ENCODE measurements at places on chromosomes 2 and 18.

GRCh38 chr2:17847236-17847635 lies 31.0 kb downstream of the MSGN1 start:
- no peak for DNase-seq

DNA sequence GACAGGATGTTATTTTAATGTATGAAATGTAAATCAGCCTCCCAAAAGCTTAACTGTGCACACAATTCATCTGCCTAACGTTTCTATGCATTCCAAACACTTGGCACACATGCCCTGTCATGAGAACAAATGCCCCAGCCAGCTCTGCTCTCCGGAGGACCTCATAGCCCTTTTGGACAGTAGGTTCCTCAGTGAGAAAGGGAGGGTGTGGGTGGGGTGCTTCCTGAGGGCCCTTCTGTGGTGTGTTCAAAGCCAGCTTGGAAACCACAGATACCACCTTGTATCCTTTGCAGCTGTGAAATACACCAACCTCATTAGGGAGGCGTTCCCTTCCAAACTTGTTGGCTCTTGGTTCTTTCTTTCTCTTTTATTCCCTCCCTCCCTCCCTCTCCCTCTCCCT lies 102.2 kb upstream of the ASB18 start:
- no peak for DNase-seq

DNA sequence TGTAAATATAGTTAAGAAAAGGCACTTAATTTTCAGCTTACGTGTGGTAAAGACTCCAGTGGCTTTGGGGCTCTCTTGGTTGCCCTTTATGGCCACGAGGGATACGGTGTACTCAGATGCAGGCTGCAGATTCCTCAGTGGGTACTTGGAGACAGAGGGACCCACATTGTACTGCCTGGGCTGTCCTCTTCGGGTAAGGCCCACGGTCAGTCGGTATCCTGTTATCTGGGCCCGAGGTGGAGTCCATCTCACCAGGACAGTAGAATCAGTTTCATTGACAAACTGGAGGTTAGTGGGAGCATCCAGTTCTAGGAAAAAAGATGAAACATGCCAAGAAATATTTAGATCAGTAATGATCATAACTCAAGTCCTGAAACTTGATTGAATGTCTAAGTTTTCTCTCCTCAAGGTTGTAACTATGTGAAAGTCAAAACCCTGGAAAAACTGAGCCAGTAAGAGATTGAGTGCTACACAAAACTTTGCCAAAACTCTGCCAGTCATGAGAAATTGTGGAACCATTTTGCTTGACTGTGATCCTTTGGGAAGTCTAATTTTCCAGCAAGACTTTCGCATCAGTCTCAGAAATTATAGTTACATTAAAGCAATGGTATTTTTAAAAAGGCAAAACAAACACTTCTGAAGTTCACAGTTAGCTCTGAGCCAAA lies 31.4 kb downstream of the FN1 start:
- no peak for DNase-seq

DNA sequence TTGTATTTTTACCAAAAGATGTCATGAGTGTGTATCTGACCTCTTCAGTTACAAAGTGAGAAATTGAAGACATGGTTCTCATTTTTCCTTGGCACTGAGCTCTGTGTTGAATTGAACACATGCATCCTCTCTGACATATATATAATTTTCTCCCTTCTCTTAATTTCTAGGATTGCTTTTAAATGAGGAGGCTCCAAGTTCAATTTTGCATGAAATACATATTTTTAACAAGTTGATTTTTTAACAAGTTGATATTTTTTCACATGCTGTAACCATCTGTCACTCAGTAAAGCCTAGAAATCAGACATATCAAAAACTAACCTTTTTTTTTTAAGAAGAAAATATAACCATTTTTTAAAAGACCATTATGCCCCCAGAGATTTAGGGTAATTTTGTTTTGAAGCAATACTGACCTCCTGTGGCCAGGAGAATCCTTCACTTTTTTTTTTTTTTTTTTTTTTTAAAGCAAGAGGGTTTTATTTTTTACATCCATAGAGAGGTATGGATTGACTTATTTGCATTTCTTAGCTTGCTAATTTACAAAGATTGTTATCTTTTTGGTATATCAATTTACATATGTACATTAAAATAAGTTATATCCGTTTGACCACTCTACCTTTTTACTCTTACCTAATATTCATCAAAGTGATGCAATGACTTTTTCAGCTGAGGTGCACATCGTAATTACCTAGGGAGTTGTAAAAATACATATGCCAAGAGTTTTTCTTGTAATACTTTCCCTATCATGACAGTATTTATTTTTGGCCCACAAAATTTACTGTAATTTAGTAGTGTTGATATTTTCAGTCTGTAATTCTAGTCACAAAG lies 161.8 kb downstream of the SOCS6 start:
- peak; percentile 15 for DNase-seq

DNA sequence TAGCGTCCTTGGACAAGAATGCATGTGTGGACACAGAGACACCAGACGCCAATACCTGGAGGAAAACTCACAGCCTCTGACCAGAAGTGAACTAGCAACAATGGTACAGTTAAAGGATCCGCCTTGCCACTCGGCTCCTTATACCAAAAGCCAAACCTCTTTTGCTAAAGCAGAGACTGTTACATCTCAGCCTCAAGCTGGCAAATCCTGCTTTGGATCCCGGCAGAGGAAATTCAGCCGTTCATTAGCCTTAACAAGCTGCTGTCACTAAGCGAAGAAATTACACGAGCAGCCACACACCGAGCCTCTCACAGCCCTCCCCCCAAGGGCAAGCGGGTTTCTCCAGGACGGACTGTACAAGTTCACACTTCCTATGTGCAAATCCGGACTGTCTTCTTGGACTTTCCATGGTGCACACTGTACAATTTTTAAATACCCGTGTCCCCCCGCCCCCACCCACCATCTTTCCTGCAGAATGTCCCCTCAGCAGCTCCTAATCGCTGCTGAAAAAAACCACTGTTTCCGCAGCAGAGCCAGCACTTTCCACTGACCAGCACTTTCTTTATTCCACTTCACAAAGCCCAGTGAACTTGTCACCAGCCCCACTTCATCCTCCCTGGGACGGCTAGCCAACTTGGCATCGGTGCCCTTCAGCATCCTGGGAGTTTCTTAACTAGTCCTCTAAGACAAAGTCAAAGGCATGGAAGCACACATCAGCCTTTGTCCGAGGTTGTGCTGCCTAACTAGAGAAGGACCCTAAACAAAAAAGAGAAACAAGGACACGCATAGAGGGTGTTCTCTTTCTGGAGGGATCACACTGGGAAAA lies 1.5 kb downstream of the KLF7 start:
- DNase-seq, result peak; percentile 61

- no peak for DNase-seq
Observed at GRCh38 chr18:54003195-54003594, 221.3 kb downstream of the MBD2 start.

DNA sequence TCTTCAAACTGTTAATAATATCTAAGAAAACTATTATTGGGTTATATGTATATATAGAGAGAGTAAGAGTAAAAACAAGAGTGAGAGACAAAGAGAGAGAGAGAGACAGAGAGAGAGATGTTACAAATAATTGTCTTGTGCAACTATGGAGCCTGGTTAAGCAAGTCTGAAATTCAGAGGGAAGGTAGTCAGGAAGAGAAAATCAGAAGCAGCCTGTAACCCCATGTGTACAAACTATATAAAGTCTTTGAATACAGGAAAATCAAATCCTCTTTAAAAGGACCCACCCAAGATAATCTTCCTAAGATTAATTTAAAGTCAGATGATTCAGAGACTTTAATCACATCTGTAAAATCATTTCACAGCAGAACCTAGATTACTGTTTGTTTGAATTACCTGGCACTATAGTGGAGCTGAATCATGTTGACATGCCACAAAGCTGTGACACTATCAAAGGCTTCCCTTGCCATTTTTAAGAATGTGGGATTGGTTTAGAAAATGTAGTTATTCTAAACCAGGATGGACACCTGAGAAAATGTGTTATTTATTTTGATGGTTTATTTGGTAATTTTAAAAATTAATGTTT lies 301.7 kb upstream of the FSIP2 start:
- DNase-seq, result no peak

- DNase-seq, result no peak
Observed at GRCh38 chr18:58162127-58162526, 118.1 kb downstream of the NEDD4L start.

DNA sequence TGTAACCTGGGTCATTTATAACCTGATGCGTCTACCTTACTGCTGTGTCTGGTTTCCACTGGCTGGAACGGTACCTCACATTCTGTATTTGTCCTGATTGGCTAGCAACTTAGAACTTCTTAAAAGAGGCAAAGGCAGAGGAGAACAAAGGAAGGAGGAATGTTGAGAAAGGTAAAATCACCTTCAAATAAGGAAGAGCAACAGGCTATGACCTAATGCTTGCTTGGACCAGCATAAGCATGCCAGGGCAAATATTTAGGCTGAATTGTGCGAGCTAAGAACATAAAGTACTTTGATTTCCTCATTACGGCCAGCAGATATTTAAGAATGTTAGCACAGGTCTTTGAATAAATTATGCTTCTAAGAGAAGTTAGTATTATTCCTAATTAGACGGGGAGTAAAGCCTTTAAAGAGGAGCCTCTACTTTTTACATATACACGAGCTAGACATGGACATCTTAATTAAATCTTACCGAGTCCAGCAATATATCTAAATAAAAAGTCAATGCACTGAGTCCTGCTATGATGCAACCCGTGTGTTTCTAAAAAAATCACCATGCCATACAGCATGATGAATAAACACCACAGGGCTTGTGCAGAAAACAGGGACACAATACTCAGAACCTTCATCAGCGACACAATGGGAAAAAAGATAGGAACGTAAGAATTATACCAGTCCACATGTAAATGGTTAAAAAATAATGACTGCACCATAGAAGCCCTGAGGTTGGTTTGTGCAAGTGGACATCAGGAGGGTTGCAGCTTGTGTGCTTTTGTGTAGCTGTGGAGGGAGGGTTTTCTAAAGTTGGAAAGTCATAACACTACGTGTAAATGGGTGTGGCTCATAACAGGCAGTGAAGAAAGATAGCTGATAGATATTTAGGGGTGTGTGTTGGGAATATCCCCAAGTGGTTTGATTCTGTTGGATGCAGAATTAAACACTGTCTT lies 14.2 kb downstream of the SEPTIN2 start:
- DNase-seq, result no peak

DNA sequence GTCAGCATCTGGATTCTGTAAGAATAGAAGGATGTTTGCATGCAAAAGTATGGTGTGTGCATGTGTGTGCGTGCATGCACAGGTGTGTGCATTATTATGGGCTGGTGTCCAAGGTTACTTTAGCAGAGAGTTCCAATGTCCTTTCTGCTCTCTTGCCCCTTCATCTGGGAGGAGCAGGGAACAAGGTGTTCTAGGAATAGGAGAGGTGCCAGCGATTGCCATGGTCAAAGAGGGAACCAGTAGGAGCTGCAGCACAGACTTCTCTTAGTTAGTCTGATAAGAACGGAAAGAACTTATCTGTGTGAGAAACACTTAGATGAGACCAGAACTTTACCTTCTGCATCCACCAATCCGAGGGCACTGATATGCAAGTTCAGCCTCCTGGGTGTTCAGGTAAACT lies 8.3 kb downstream of the GPR45 start:
- no peak for DNase-seq

- no peak for DNase-seq
Observed at GRCh38 chr2:222840060-222840802, 20.6 kb upstream of the ACSL3 start.

- no peak for DNase-seq
Observed at GRCh38 chr2:19556648-19557047, 198.2 kb upstream of the OSR1 start.

DNA sequence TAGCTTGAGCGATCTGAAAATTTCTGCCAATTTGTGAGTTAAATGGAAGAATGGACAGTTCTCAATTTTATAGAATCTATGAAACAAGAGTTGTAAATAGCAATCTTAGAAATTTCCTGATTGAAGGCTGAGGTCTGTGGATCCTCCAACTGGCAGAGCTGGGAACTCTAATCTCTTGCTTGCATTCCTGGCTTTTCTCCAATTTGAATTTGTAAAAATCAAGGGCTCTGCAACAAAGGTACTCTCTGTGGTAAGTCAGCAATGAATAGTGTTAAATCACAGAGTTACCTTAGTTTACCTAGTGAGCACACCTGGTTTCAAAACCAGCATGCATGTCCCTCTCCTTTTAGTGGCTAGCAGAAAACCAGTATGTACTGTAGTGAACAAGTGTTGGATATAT lies 1070.5 kb downstream of the TDRD15 start:
- no peak for DNase-seq

DNA sequence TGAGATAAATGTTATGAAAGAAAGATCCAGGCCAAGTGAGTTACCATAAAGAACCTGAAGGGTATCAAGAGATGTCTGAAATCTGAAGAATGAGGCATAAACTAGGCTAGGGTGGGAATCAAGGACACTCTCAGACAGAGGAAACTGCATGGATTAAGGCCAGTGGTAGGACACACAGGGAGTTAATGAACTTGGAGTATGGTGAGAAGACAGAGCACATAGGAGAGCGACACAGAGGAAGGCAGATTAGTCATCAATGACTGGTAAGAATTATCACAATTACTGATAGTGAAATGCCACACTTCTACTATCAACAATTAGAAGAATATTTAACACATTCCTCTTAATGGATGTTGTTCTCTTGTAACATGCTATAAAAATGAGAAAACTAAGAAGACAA lies 76.9 kb downstream of the TTC21B start:
- peak; percentile 28 for DNase-seq

DNA sequence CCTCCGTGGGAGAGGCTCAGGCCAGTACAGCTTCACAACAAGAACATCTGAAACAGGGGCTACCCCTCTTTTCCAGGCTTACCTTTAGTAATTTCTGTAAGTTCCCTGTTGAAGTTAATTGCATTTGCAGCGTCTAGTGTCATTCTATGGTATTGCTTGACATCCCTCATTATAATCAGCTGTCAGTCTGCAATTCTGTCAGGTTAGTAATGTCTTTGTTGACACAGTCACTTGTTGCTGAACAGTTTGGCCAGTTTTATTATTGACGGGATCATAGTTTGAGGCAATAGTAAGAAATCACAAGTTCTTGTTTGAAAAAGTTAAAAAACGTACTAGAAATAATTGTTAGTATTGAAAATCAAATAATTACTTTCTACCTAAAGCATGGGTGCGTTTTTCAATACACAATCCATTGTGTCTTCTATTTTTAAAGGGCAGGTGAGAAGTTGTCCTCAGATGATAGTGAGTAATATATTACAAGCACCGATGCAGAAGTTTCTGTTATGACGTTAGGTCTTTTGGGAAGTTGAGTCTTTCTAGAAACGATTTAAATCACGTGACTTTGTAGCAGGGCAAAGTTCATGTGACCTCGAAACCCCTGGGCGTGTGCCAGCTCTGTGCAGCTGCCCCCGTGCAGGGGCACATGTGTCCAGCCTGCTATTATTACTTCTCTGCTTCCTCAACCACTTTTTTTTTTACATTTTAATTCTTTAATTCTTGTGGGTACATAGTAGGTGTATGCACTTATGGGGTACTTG lies 49.5 kb upstream of the MBP start:
- no peak for DNase-seq

DNA sequence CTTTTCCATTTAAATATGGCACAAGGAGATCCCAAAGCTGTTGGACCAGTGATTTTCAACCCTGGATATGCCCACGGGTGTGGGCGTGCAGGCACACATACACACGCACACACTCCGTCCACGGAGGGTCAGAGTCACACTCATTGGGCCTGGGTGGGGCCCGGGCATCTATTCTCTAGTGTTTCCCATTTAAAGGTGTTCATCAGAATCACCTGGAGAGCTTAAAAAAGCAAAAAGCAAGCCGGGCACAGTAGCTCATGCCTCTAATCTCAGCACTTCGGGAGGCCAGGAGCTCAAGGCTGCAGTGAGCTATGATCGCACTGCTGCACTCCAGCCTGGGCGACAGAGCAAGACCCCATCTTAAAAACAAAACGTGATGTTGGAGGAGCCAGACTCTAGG lies 329.0 kb downstream of the GBX2 start:
- no peak for DNase-seq
